Gastroesophageal sphincter (tissue), 4 donors: ENCODE measurements at places on chromosomes 11 and 22.

GRCh38 chr22:31313366-31314147, 21.3 kb upstream of the PIK3IP1 start:
- peak; percentile 95 for ATAC-seq

- peak; percentile 66 for ATAC-seq
These were observed 184.9 kb downstream of the SBF2 start for GRCh38 chr11:10108915-10109680.

DNA sequence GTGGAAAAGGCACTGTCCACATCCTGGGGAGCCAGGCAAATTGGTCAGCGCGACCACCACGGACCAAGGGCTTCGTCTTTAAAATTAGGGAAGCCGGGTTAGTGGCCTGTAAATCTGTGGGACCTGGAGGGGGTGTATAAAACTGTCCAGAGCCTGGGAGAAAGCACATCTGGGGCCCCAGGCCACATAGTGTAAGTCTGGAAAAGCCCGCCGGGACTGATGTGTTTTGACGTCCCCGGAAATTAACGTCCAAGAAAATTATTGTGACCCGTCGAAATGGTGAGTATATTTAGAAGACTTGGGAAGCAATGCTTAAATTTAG, 4.2 kb upstream of the IGF2 start:
- no peak for ATAC-seq

DNA sequence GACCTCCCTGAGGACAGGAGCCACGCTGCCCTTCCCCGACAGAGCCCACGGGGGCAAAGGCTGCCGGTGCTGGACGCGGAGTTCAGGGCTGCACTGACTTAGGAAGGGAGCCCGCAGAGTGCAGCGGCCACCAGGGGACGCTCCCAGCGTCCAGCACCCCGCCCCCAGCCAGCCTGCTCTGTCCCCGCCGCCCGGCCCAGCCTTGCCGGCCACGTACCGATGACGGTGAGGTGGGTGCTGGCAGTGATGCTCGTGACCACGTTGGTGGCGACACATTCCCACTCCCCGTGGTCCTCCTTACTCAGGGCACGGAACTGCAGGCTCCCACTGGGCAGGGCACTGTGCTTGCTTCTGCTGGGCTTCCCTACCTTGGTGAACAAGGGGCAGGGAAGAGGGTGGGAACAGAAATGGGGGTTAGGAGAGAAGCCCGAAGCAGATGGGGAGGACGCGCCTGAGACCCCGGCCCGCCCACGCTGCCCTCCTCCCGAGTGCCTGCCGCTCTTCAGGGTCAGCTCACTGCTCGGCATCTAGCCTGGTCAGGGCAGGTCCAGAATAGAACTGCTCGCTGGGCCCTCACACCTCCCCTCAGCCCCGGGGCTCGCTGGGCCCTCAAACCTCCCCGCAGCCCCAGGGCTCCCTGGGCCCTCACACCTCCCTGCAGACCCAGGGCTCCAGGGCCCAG, 25.9 kb downstream of the IGSF9B start:
- ATAC-seq = peak; percentile 67

GRCh38 chr11:65615950-65616574, 486 bp downstream of the PCNX3 start:
- no peak for ATAC-seq

- no peak for ATAC-seq
These were observed 35.0 kb downstream of the TIMP3 start for GRCh38 chr22:32836280-32837123.
